ENCODE measurements at places on chromosomes 11 and 22. TPM values are rescaled to one million over a fixed set of nuclear protein-coding genes. Genes with fewer than 3 reads are reported as not detected.

GRCh38 chr22:23655891-23656475 lies 23.9 kb upstream of the DRICH1 start:
- no peaks in the 10 kb centered on the region for H3K27me3 ChIP-seq
- H3K4me3 ChIP-seq: no peak overlapping the region
- DNase-seq: no peak

Gene KRTAP5-10
- 0.27 TPM for total RNA-seq

DNA sequence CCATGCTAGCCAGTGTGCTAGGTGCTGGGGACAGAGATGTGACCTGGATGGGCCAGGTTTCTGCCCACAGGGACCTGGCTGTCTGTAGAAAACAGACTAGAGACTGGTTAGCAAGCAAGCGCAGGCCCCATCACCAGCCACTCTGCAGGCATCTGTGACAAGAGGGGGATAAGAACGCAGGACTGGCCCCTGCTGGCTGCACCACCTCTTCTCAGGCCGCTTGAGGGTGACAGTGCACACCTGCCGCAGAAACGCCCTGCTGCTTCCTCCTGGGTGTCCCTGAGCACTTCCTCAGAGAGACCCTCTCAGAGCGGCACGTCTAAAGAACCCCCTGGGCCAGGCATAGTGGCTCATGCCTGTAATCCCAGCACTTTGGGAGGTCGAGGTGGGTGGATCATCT lies 5.9 kb upstream of the PICK1 start:
- no peak overlapping the region for H3K4me3 ChIP-seq
- H3K36me3 ChIP-seq: no peaks in the 10 kb centered on the region
- no peak for DNase-seq

DNA sequence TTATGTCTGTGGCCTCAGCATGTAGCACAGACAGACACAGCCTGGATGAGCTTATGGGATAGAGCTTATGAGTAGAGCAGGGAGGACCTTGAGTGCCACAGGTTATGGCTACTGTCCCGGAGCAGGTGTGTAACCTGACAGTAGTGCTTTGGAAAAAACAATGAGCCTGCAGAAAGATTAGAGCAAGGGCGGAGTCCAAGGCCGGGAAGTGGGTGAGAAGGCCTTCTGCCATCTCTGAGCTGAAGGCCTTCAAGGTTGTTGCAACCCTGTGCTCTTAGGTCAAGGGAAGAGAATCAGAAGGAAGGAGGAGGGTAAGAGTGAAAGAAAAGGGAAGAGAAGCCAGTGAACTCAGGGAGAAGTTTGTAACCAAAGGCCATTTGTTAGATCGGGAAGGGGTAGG lies 3.9 kb upstream of the TAGLN start:
- no peak overlapping the region for H3K27ac ChIP-seq
- peaks cover 5% of the 10 kb centered on the region for H3K4me1 ChIP-seq
- H3K36me3 ChIP-seq: peaks cover 81% of the 10 kb centered on the region
- no peaks in the 10 kb centered on the region for H3K27me3 ChIP-seq

DNA sequence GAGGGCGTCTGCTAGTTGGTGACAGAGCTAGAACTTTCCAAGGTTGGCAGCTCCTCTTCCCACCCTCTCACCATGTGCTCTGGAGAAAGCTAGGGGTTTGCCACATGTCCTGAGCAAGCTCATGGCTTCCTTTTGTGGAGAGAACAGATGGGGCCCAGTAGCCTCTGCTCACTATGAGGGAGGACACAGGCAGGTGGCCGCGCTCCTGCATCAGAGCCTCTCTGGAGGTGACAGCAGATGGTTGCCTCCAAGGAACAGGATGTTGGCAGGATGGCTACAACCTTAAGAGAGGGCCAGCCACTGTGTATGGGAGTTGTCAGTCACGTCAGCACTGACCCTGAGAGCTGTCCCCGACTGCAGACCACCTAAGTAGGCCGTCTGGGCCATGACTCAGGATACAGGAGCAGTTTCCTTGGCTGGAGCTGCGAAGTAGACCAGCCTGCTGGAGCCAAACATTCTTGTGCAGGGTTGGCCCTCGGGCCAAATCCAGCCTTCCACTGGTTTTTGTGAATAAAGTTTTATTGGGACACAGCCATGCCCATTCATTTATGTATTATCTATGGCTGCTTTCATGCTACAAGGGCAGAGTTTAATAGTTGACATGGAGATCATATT lies 28.0 kb downstream of the SGSM1 start:
- H3K27ac ChIP-seq: no peak overlapping the region
- peaks cover 8% of the 10 kb centered on the region for H3K27me3 ChIP-seq
- H3K36me3 ChIP-seq: no peaks in the 10 kb centered on the region
- DNase-seq: no peak
- peaks cover 24% of the 10 kb centered on the region for H3K4me1 ChIP-seq

- DNase-seq: no peak
- no peaks in the 10 kb centered on the region for H3K27me3 ChIP-seq
- H3K4me3 ChIP-seq: no peak overlapping the region
Observed at GRCh38 chr22:26045860-26046259, 123.4 kb upstream of the SEZ6L start.

Gene DCHS1
- 0.84 TPM for total RNA-seq

Gene CRYBB3
- total RNA-seq: not detected

DNA sequence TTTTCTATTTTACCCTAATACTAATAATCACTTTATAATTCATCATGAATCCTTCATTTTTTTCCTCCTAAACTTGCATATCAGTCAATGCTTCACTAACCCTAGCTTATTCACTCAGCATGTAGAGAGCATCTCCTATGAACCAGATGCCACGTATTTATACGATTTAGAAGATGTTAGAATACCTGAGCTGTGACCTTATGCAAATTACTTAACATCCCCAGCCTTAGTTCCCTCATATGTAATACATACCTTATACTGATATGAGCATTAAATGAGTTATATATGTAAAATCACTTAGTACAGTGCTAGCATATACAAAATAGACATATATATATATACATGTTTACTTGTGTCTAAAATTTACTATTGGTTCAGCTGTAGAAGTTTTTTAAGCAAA lies 9.0 kb downstream of the FAM76B start:
- no peak overlapping the region for H3K27ac ChIP-seq
- no peak overlapping the region for H3K4me3 ChIP-seq
- H3K36me3 ChIP-seq: peaks cover 13% of the 10 kb centered on the region
- no peaks in the 10 kb centered on the region for H3K27me3 ChIP-seq
- H3K4me1 ChIP-seq: no peaks in the 10 kb centered on the region

- H3K4me1 ChIP-seq: peaks cover 45% of the 10 kb centered on the region
- H3K27ac ChIP-seq: no peak overlapping the region
- no peak overlapping the region for H3K4me3 ChIP-seq
- no peak for DNase-seq
- H3K27me3 ChIP-seq: no peaks in the 10 kb centered on the region
Observed at GRCh38 chr11:104965735-104966134, 2.6 kb downstream of the CASP4 start.

Gene TSPAN4
- total RNA-seq: 2.9 TPM

Gene USP28
- total RNA-seq: 104 TPM

DNA sequence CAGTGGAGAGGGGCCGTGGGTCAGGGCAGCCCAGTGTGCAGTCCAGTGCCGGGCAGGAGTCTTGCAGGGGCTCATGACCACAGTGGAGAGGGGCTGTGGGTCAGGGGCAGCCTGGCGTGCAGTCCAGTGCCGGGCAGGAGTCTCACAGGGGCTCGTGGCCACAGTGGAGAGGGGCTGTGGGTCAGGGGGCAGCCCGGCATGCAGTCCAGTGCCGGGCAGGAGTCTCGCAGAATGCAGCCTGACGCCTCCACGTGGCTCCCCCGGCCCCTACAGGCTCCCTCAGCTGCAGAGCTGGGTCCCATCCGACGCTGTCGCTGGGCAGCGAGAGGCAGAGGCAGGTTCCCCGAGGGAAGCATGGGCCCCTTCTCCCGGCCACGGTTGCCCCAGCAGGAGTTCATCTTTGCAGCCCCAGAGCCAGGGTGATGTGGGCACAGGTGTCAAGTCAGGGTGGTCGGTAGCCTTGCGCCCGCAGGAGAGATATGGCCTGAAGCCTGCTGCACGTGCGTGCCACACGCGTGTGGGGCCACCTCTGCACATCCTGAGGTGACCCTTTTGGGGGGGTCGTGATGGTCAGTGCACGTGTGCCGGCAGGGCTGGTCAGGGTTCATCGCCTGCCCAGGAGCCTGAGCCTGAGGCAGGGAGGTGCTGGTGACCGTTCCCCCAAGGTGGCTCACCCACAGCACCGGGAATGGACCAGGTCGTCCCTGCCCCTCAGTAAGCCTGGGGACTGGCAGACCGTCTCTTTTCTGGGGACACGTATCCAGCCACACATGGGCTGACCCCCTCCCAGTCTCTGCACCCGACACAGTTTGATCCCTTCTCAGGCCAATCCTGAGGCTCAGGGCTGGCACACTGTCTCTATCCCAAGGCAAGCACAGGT lies 2.9 kb downstream of the IFITM5 start:
- no peak overlapping the region for H3K27ac ChIP-seq
- H3K4me1 ChIP-seq: no peaks in the 10 kb centered on the region
- DNase-seq: no peak
- H3K36me3 ChIP-seq: no peaks in the 10 kb centered on the region
- H3K4me3 ChIP-seq: no peak overlapping the region

- H3K36me3 ChIP-seq: no peaks in the 10 kb centered on the region
- no peak overlapping the region for H3K27ac ChIP-seq
- H3K4me1 ChIP-seq: peaks cover 7% of the 10 kb centered on the region
- no peak overlapping the region for H3K4me3 ChIP-seq
- no peak for DNase-seq
Observed at GRCh38 chr11:72475381-72475780, 41.0 kb upstream of the CLPB start.

DNA sequence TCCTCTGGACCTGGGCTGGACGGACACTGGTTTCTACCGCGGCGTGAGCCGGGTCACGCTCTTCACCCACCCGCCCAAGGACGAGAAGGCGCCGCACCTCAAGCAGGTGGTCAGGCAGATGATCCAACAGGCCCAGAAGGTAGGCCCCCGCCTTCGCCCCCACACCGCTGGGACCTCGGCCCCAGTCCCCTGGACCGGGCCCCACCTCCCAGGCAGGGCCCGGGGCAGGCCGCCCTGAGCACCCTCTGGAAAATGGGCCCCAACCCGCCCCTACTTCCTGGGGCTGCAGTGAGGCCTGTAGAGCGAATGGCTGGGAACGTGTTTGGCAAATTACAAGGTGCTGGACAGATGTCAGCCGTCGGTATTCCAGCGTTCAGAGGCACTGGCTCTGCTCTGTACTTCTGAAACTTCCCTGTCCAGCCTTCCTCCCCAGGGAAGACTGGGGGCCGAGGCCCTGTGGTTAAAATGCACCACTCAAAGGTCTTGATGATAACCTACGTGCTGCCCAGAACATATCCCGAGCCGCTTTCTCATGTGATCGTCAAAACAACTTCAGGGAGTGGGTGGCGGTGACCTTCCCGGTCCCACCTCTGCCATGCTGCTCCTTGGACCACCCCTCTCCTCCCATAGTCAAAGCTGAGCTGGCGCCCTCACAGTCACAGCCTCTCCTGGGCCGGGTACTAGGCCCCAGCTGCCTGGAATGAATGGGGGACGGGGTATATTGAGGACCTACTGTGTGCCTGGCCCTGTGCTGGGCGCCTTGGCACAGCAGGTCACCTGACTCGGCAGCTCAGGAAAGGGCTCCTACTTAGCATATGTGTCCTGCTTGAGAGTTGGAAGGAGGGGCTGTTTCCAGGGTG lies 869 bp downstream of the FAM83F start:
- DNase-seq: no peak
- H3K4me3 ChIP-seq: no peak overlapping the region
- no peaks in the 10 kb centered on the region for H3K36me3 ChIP-seq
- no peaks in the 10 kb centered on the region for H3K27me3 ChIP-seq

- no peak overlapping the region for H3K4me3 ChIP-seq
- no peaks in the 10 kb centered on the region for H3K4me1 ChIP-seq
- no peak overlapping the region for H3K27ac ChIP-seq
- DNase-seq: no peak
- H3K27me3 ChIP-seq: no peaks in the 10 kb centered on the region
- no peaks in the 10 kb centered on the region for H3K36me3 ChIP-seq
Observed at GRCh38 chr11:81071606-81072005, 1630.8 kb upstream of the TENM4 start.

DNA sequence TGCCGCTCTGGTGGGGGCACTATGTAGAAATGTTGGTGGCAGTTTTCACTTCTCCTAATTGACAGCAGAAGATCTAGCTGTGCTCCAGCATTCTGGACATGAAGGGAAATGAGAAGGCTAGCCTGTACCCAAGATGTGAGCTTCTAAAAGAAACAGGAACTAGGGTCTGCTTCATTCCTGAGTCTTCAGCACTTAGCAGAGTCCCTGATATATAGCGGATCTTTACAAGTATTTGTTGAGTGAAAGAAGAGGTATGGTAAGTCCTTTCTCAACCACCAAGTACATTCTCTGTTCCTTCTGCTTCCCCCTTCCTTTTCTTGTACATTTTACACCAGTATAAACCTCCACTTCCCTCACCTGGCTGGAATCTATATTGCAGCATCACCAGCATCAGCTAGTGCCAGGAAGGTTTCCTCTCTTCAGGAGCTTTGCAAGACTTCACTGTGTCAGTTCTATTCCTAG lies 408.3 kb upstream of the CADM1 start:
- no peaks in the 10 kb centered on the region for H3K36me3 ChIP-seq
- H3K4me3 ChIP-seq: no peak overlapping the region
- H3K27me3 ChIP-seq: no peaks in the 10 kb centered on the region
- H3K27ac ChIP-seq: no peak overlapping the region

DNA sequence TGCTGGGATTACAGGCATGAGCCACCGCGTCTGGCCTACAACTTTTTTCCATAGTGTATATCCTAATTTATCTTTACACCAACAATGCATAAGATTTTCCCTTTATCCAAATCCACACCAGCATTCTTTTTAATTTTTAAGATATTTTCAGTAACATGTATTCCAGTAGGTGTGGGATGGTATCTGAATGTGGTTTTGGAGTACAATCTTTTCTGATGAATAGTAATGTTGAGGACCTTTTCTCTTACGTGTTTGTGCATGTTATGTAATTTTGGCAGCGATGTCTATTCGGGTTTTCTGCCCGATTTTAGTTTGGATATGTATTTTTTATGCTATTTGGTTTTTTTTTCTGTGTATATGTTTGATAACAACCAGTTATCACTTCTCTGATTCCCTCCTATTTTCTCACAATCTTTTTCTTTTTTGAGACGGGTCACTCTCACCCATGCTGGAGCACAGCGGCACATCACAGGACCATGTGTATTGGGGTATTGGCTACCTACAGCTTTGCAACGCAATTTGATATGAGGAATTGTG lies 114.6 kb upstream of the GRK3 start:
- H3K4me3 ChIP-seq: no peak overlapping the region
- H3K36me3 ChIP-seq: peaks cover 18% of the 10 kb centered on the region
- no peak for DNase-seq
- H3K4me1 ChIP-seq: peaks cover 9% of the 10 kb centered on the region
- H3K27ac ChIP-seq: no peak overlapping the region

Gene PGA4
- not detected for total RNA-seq

Gene TNNI2
- total RNA-seq: 1.6 TPM
